HT-29 (cell line): ENCODE measurements at places on chromosomes 7 and 10.

GRCh38 chr10:58937423-58937822 lies 239.0 kb upstream of the PHYHIPL start:
- no peak for DNase-seq

GRCh38 chr10:113214331-113214730 lies 264.3 kb downstream of the TCF7L2 start:
- no peak for DNase-seq

- DNase-seq = no peak
These were observed 21.1 kb downstream of the SPAG6 start for GRCh38 chr10:22366435-22366703.

- no peak for DNase-seq
These were observed 69.3 kb upstream of the PHYHIPL start for GRCh38 chr10:59107147-59107546.

- DNase-seq = no peak
These were observed 233.4 kb upstream of the SLC26A5 start for GRCh38 chr7:103679151-103680132.

GRCh38 chr10:47176903-47177868 lies 122.8 kb upstream of the GDF10 start:
- DNase-seq = no peak

DNA sequence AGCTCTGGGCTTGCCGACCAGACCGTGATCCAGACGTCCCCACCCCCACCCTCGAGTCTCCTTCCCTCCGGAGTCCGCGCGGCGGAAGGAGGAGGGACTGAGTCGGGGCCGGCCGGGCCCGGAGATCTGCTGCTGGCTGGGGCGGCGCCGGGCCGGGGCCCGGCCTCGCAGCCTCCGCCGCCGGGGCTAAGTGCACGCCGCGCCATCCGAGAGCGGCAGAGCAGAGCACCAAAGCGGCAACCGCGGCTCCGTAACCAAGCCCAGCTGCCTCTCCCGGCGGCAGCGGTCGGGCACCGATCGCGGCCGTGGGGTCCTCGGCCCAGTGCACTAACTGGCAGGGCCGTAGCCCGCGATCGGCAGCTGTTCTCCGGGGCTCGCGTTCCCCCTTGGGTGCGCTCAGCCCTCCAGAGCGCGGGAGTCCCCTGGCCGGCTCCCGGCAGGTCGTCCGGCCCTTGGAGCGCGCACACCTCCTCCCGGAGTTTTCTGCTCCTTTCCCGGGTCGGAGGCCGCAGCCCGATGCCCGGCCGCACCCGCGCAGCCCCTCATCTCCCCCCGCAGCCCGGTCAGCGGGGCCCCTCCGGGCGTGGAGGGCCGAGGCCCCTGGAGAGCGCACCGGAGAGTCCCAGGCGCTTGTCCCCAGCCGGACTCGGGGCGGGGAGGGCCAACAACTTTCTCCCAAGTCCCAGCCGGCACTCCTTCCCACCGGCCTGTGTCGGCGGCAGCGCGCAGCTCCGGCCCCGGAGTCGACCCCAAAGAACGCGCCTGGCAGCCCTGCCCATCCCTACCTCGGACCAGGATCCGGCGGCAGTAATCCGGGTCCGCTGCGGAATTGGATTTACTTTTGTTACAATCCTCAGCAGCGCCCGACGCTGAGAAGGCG lies 799 bp downstream of the VAX1 start:
- DNase-seq = no peak

- DNase-seq = no peak
These were observed 52.1 kb downstream of the TBATA start for GRCh38 chr10:70733051-70733450.
